ENCODE measurements at places on chromosomes 7 and 10. TPM values are rescaled to one million over a fixed set of nuclear protein-coding genes. Genes with fewer than 3 reads are reported as not detected.

Gene CLDN3
- polyA plus RNA-seq, result 10.2 TPM

Gene NODAL
- polyA plus RNA-seq, result 0.63 TPM

Gene TMEM196
- polyA plus RNA-seq, result 0.10 TPM

Gene DCLRE1C
- 19.7 TPM for polyA plus RNA-seq

Data from right lung (tissue), 10 donors.